Dermis microvascular lymphatic vessel endothelial cell (primary cell): ENCODE measurements at places on chromosomes 13 and 19.
A peak's percentile ranks its signal among the peaks of the same experiment; 100 is the strongest.

GRCh38 chr13:109043636-109044035, 414.2 kb downstream of the MYO16 start:
- DNase-seq: no peak

DNA sequence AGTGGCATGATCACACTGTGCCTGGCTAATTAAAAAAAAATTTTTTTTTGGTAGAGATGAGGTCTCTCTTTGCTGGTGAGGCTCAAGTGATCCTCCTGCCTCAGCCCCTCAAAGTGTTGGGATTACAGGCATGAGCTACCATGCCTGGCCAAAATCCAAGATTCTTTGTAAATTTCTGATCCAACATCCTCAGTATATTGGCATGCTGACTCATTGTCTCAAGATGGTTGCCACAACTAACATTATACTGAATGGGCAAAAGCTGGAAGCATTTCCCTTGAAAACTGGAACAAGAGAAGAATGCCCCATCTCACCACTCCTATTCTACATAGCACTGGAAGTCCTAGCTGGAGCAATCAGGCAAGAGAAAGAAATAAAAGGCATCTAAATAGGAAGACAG, 100.0 kb downstream of the KLF5 start:
- DNase-seq: no peak

DNA sequence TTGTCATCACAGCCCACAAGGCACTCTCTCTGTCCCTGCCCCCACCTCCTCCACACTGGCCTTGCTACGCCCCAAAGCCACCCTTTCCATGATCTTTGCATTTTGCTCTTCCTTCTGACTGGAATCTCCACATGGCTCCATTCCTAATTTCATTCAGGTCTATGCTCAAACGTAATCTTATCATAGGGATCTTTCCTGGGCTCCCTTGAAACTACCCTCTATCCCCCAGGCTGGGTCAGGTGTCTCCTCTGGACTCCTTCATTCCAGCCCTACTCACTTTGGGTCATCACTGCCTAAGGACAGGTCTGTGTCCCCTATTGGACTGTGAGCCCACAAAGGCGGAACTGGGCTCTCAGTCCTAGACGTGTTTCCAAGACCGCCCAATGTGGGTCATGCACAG, 3.1 kb downstream of the GEMIN7 start:
- DNase-seq: no peak

- DNase-seq: no peak
Measured at GRCh38 chr19:48837687-48838086, 1.4 kb upstream of the HSD17B14 start.

DNA sequence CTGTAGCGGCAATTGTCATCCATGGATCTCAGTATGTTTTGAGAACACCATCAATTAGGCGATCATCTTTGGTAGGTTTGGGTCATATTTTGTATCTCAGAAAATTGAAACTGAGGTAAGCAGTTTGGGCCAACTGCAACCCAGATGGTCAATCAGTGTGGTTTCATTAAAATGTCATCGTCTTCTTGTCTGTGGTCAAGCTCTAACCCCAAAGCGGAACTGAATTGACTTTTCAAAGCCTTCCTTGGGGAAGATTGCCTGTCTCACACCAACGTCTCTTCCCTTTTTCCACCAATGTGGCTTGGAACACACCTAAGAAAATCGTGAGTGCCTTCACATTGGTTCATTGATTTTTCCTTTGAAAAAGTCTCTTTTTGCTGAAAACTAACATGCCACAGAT, 56.3 kb upstream of the UBAC2 start:
- DNase-seq: no peak

GRCh38 chr13:112210371-112210770, 143.4 kb downstream of the SOX1 start:
- no peak for DNase-seq

DNA sequence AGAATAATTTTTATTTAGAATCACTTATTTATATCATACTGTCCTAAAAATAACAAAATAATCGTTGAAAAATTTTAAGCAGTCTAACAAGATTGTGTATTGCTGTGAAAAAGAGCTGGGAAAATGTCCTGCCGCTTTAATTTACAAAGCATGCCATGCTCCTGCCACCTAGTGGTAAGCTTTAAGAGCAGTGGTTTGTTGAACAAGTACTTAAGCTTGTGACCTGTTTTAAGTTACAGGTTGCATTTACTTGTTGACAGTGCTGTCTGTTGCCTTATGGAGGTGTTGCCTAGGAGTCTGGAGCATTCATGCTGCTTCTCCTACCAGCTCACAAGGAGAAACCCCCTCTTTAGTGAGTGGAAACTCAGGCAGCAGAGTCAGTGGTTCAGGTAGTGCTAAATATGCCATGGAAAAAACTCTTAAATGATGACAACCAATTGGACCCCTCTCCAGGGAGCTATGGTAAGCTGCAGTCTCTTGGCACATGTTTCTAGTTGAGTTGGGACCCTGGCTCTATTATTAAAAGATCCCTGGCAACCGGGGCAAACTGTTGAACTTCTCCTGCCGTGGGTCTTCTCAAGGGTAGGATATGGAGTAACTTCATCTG, 68.4 kb downstream of the SPATA13 start:
- peak; percentile 47 for DNase-seq

GRCh38 chr19:1846517-1847204, 1.6 kb downstream of the REXO1 start:
- no peak for DNase-seq

DNA sequence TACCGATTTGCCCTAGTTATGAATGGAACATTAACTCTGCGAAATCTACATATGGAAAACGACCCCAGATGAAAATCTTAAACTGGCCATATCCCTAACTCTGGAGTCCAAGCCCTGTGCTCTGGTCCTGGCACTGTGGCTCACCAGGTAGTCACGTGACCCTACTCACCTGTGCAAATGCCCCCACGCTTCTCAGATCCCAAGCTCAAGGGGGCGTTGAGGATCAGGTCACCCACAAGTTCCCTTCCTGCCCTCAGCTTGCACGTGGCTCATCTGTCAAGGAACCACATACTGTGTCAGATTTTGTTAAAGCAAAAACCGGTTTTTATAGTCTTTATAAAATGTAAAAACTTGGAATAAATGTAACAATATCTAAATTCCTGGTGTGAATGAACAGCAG, 324.0 kb downstream of the SHISA2 start:
- DNase-seq: no peak

- no peak for DNase-seq
Measured at GRCh38 chr19:29881386-29881785, 60.7 kb upstream of the URI1 start.

- no peak for DNase-seq
Measured at GRCh38 chr13:111292710-111293485, 27.5 kb upstream of the TEX29 start.

DNA sequence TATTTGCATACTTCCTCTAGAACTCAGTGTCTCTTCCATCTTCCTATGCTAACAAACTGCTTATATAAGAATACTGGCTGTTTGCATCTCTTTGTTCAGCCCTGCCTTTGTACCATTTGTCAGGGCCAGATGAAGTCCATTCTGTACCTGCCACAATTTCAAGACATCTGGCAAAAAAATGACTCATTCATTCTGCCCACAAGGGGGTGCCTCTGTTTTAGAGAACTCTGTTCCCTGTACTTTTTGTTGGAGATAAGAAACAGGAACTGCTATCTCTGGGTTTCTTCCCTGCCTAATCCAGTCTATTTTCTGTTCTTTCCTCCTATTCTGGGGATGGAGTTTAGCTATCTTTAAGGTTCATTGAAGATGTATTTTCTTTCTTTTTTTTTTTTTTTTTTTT, 23.0 kb downstream of the ZNF568 start:
- DNase-seq: peak; percentile 2
